Left renal pelvis (tissue), 4 donors: ENCODE measurements at places on chromosomes 12 and 14.
A peak's percentile ranks its signal among the peaks of the same experiment; 100 is the strongest.

- no peak for DNase-seq
Observed at GRCh38 chr14:26199590-26200370, 398.1 kb downstream of the NOVA1 start.

- DNase-seq: no peak
Observed at GRCh38 chr12:77645966-77646598, 184.6 kb upstream of the NAV3 start.

DNA sequence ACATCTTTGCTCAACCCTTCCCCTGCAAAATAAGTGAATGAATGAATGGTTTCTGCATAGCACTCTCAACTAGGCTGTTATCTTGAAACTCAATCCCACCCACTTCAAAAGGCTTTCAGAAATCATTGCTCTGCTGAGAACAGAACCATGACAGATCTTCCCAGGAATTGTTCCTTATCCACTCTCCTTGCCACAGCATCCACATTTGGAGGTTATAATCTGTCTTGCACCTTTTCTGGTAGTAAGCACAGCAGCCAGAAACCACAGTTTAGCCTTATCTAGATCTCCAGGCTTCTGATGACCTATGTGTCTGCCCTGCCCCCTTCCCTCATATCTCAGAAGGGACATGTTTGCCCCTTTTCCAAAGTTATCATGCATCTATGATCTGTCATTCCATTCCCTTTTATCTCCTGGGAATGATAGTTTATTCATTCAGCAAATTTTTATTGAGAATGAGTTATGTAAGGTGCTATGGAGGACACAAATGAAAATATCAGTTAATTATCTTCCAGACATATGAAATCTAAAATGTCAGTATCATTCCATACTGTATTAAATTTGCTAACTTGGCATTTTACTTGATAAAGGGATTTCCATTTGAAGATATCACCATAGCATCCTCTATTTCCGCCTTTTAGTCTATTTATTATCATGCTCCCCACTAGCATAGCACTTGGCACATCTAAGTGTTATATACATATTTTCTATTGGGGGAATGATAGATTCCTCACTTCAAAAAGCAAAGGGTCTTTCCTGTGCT is 21.4 kb downstream of the LGR5 start:
- DNase-seq: no peak

DNA sequence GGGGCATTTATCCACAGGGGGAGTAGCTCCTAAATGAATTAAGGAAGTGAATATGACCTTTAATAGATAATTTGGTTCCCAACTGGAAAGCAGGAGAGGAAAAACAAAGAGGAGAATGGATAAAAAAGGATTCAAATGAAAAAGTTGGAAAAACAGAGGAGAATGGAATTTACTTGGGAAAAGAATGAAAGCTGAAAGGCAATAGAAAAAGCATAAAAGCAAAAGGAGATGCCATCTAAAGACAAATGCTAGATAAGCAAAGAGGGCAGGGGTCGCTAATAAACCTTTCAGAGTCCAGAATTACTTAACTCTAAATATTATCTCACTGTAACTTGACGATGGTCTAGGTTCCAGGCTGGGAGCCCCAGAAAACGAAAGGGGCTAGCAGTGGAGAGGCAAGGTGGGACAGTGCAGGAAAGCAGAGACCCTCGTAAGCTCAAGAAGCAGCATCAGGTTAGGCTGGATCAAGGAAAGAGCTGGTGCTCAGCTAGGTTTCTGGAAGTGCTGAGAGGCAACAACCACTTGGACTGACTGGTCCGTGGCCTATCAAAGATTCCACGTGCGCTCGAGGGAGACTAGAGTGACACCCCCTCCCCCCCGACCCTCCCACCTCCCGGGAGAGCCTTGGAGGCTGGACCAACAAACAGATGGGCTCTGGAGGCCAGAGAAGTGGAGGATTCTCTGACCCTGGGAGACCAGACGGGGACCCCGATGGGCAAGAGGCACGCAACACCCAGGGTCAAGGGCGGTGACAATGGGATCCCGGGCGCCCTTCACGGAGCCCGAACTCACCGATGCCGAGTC is 1.2 kb downstream of the SLC2A13 start:
- DNase-seq: no peak

GRCh38 chr14:103448097-103448496 is 62.9 kb downstream of the MARK3 start:
- no peak for DNase-seq

DNA sequence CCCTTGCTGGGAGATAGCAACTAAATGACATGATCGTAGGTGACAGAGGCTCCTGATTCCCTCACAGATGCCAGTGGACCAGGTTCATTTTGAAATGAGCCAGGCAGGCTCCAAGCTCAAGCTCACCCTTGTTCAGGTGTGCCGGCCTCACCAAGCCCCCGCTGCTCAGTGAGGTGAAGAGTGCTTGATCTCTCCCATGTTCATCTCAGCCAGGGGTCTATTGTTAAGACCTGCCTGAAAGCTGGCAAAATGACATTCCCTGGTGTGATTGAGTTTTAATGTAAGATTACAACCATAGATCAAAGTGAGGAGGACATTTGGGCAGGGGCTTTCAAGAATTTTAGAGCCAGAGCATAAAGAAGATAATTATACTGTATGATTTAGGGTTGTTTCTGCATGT is 497.9 kb downstream of the EGLN3 start:
- DNase-seq: no peak

- no peak for DNase-seq
Observed at GRCh38 chr12:47636908-47637780, 68.7 kb downstream of the RPAP3 start.

DNA sequence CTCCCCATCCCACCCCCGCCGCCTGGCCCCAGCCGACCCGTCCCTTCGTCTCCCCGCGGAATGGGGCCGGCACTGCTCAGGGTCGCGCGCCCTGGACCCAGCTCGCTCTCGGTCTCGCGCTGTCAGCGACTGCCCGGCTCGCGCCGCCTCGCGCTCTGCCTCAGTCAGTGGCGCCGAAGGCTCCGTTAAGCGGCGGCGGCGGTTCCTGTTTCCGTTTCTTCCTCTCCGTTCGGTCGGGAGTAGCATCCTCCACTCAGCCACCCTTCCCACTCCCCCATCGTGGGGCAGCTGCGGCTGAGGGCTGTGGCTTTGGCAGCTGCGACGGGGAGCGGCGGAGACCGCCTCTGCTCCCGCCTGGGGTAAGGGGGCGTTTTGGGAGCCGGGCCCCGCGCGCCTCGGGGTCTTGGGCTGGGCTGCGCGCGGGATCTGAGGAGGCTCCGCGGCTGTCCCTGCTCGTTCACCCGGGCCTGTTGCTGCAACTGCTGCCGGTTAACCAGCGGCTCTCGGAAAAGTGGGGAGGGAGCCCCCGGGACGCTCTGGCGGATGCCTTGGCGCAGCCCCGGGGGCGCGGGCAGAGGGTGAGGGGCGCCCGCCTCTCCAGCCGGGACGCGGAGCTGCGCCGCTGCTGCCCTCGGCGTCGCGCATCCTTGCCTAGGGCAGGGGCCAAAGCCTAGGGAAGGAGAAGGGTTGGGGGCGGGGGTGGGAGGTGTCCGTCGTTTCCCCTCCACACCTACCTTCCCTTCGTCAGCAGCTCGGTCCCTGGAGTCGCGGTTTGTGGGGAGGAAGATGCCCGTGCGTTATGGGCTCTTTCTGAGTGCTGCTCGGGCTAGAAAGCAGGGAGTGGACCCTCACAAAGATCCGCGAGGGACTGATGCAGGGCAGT is 567 bp downstream of the FUT8 start:
- no peak for DNase-seq

DNA sequence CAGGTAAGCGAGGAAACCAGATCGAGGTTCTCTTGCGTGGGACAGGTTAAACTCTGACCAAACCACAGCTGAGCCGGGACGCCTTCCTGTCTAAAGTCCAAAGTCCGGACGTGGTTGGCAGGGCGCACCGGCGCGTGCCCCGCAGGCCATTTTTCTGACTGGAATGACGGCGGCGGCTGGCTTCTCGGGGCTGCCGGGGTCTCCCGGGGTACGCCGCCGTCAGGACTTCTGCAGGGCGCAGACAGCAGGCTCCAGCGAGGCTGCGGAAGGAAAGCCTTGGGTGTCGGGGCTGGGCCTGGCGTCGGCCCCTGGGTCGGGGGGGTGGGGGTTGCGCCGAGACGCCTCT is 32.8 kb downstream of the MIA2 start:
- peak; percentile 56 for DNase-seq

DNA sequence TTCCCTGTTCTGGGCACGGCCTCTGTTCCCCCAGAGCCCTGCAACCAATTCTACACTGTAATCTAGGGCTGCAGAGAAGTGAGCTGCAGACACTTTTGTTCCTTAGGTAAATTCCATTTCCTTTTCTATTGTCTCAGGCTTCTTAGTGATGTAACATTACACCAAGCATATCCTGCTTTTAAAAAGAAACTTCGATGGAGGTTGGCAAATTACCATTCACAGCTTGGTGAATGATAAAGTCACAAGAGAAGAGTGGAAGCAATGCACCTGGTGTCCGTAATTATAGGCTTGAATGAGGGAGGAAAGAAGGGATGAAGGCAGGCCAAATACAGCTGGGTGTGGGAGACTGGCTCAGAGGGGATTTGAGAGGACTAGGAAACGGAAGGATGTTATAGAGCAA is 68.6 kb downstream of the PPM1A start:
- DNase-seq: no peak

DNA sequence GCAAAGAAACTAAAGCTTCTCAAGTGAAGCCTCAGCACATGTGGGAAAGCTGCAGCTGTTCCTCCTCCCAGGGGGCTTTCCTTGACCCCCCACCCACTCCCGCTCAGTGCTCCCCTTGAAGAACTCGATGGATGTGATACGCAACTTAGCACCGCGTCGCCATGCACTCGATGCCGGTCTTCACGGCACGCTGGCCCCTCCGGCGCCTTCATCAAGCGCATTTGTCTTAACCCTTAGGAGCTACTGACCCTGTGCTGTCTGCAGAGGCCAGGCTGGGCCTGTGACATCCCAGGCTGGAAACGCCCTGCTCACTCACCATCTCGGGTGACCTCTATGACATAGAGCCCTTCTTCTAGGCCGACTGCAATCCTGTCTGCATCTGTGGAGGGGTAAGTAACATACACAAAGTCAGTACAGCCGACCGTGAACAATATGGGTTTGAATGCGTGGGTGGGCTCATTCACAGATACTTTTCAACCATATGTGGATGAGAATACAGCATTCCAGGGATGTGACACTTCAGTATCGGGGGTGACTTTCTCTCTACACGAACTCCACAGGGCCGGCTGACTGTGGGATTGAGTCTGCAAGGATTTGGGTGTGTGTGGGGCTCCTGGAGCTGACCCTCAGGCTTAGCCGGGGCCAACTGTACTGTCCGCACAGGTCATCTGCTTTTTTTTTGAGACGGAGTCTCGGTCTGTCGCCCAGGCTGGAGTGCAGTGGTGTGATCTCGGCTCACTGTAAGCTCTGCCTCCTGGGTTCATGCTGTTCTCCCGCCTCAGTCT is 23.1 kb downstream of the AMN start:
- no peak for DNase-seq

- DNase-seq: no peak
Observed at GRCh38 chr14:83172363-83172762, 1638.7 kb upstream of the SEL1L start.

DNA sequence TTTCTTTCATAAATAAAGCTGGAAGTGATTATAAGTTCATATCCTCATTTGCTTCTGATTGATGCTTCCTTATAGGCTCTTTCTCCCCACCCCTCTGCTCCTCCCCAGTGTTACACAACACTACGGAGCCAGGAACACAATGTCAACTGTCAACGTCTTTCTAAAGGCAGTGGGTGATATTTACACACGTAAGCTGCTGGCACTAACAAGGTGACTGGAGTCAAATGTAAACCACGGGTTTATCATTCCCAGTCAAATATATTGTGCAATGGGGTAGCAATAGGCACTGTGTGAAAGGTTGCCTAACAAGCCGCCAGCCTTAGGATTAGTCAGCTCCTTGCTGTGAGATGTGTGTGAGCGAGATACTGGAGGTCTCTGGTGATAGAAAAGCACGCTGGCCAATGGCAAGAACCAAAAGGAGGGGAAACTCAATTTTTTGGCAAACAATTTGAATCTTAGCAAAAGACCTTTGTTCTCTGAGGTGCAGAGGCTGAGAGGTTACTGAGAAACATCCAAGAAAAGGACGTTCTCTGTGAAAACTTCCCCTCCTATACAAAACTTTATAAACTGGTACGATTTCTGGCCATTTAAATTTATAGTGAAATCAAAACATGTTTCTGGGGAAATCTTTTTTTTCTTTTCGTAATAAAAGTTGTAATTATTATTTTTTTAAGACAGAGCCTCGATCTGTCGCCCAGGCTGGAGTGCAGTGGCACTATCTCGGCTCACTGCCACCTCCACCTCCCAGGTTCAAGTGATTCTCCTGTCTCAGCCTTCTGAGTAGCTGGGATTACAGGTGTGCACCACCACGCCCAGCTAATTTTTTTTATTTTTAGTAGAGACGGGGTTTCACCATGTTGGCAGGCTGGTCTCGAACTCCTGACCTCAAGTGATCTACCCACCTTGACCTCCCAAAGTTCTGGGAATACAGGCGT is 22.3 kb upstream of the HECTD1 start:
- DNase-seq: no peak

GRCh38 chr14:103122585-103122946 is 695 bp upstream of the TNFAIP2 start:
- DNase-seq: no peak

GRCh38 chr12:69070319-69071090 is 137.5 kb upstream of the CPM start:
- DNase-seq: no peak
